Osteocyte (in vitro differentiated cells): ENCODE measurements at places on chromosomes 3 and 15. TPM values are rescaled to one million over a fixed set of nuclear protein-coding genes. Genes with fewer than 3 reads are reported as not detected.

The VEPH1 gene
- total RNA-seq = 0.21 and 0.46 TPM in 2 replicates

The ECE2 gene
- not detected in 2 replicates for total RNA-seq

The HEG1 gene
- total RNA-seq = 123 and 129 TPM in 2 replicates

- no peaks in the 10 kb centered on the region for H3K4me1 ChIP-seq
- no peak overlapping the region for H3K4me3 ChIP-seq
- H3K27me3 ChIP-seq = no peaks in the 10 kb centered on the region
- H3K27ac ChIP-seq = no peak overlapping the region
- DNase-seq = no peak
Observed at GRCh38 chr3:47243419-47244147, 39.0 kb downstream of the KIF9 start.

GRCh38 chr3:23115171-23115877 lies 87.8 kb upstream of the UBE2E2 start:
- peaks cover 24% of the 10 kb centered on the region for H3K4me1 ChIP-seq
- no peak for DNase-seq
- H3K36me3 ChIP-seq = no peaks in the 10 kb centered on the region
- H3K27ac ChIP-seq = no peak overlapping the region
- no peak overlapping the region for H3K4me3 ChIP-seq
- H3K27me3 ChIP-seq = peaks cover 16% of the 10 kb centered on the region
